ENCODE measurements at places on chromosomes 13 and 19. TPM values are rescaled to one million over a fixed set of nuclear protein-coding genes. Genes with fewer than 3 reads are reported as not detected.

The UGGT2 gene
- total RNA-seq = 54.8 TPM

The CGB3 gene
- total RNA-seq = not detected

DNA sequence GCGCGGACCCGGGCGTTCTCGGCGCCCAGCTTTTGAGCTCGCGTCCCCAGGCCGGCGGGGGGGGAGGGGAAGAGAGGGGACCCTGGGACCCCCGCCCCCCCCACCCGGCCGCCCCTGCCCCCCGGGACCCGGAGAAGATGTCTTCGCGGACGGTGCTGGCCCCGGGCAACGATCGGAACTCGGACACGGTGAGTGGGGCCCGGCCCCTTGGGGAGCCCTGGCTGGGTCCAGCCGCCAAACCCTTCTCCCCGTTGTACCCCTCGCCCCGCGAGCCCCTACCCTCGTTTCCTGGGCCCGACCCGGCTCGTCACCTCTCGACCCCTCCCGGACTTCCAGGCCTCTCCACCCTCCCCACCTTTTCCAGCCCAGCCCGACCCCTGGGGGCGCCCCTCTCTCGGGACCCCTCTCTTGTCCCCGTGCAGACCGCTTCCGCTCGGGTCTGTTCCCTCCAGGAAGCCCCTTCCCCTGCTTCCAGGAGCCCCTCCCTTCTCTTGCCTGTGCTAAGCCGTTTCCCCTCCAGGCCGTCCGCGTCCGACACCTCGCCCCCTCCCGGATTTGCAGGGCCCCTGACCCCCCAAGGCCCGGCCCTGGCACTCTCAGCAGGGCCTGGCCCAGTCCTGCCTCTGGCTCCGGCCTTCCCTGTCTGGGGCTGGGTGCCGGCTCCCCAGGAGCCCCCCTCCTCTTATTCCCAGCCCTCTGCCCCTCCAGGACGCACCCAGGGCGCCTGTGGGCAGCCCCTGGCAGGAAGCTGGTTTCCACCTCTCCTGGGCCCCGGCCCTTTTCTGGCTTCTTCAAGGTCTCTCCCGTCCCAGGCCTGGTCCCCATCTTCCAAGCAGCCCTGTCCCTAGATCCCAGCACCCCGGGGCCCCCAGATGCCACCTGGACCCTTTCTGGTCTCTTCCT is 632 bp downstream of the MARK4 start:
- DNase-seq = peak; percentile 56

The PRRG2 gene
- total RNA-seq = not detected

The CABP5 gene
- total RNA-seq = not detected

The DNAJC15 gene
- 9.2 TPM for total RNA-seq

The F2RL3 gene
- total RNA-seq = not detected

The CLEC17A gene
- total RNA-seq = not detected

GRCh38 chr13:60226507-60226906 is 62.8 kb upstream of the DIAPH3 start:
- peak; percentile 34 for DNase-seq

The ZNF296 gene
- total RNA-seq = not detected

DNA sequence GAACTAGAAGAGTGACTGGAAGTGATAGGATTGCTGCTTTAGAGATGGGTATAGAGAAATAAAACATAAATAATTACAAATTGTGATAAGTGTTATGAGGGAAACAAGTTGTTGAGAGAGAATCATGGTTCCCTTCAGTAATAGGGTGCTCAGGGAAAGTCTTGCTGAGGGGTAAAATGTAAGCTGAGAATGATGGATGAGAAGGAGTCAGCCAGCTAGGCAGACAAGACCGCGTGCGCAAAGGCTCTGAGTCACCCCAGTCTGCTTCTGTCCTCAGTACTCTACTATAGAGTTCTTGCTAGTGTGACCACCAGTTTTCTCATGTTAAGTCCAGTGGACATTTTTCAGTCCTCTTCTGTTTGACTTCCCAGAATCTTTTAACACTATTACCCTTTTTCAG is 39.5 kb downstream of the PCCA start:
- DNase-seq = peak; percentile 17

The IGFL1 gene
- total RNA-seq = not detected

The ZNF724 gene
- 4.3 TPM for total RNA-seq

- DNase-seq = peak; percentile 47
These were observed 277.2 kb downstream of the NALCN start for GRCh38 chr13:101139081-101139480.

The SLC17A7 gene
- not detected for total RNA-seq

DNA sequence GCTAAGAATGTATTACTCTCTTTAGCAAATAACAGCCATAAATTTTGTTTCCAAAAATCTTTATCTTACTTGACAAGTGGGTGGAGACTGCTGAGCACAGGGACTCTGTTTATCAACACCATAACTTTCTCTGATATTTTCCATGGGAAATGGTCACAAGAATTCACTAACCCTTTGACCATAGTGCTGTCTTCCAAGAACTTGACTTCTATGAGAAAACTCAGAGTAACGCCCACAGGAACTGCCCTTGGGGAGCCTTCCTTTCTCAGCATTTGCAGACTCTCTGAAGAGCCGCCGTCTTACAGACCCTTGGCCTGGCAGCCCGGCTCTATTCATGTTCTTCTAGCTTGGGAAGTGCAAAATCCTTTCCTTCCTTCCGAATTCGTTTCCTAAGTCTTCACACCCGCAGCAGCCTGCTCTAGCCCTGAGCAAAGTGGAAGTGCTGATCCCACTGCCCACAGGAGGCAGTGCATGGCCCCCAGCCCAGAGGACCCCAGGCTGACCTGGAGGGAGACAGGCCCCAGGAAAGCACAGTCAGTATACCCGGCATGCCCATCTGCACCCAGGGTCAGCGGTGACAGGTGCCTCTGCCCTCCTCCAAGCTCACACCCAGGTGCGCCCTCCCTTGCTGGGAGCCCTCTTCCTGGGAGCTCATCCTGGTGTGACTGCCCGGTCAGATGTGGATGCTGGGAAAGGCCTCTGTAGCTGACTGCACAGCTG is 10.2 kb downstream of the GAS6 start:
- DNase-seq = no peak

The SYNE4 gene
- total RNA-seq = not detected

DNA sequence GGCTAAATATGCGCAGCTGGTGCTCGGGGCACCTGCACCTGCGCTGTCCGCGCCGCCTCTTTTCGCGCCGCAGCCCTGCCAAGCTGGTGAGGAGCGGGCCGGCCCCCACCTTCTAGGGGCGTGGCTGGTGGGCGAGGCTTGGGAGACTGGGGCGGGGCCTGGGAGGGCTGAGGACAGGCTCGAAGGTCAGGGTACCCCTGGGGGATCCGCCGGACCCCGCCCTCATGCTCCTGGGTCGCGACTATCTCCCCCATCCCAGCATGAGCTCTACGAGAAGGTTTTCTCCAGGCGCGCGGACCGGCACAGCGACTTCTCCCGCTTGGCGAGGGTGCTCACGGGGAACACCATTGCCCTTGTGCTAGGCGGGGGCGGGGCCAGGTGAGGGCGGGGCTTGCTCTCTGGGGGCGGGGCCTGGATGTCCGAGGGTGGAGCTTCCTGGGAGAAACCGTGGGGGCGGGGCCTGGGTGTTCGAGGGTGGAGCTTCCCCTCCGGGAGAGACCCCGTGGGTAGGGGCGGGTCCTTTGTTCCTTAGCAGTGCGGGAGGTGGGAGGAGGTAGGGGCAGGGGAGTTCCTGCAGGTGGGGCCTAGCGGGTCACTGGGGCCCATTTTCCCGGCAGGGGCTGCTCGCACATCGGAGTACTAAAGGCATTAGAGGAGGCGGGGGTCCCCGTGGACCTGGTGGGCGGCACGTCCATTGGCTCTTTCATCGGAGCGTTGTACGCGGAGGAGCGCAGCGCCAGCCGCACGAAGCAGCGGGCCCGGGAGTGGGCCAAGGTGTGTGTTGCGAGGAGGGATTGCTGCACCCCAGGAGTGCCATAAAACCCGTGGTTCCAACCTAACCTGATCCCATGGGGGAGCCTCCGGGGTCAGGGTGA is 19.7 kb downstream of the PNPLA6 start:
- DNase-seq = peak; percentile 56

- DNase-seq = no peak
These were observed 401.7 kb upstream of the HTR2A start for GRCh38 chr13:47298506-47298905.

DNA sequence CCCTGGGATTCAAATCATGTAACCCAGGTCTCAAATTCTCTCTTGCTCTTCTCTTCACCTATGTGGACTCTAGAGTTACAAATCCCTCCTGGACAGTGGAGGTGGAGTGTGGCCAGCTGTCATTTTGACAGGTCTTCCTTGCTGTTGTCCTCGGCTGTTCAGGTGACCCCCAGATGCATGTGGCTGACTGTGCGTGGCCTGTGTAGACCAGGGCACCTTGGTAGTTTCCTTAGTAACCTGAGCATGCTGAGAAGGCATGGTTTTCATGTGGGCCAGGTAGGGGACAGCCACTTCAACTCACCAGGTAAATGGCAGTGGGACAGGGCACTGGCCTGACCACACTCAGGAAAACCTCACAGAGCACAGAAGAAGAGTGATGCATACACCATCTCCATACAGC is 155.0 kb upstream of the TSHZ3 start:
- no peak for DNase-seq

DNA sequence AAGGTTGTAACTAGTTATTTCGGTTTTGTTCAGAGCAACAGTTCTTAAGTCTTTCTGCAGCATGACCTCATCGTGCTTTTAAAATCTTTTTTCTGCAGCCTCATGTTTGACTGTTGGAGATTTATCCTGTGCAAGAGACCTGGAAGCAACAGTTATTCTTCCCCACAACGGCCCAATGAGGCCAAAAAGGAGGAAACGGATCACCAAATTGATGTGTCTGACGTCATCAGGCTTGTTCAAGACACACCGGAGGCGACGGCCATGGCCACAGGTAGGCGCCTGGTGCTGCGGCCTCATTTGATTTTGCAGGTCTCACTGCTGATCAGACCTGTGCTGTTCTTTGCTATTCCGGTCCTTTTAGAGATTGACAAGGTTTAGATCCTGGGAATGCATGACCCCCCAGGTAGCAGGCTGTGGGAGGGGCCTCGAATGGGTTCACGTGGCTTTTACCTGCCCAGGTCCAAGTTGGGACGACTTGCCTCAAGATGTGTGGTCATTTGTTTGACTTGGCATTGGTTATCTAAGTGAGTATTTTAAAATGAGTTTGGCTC is 66.8 kb upstream of the MCF2L start:
- no peak for DNase-seq

DNA sequence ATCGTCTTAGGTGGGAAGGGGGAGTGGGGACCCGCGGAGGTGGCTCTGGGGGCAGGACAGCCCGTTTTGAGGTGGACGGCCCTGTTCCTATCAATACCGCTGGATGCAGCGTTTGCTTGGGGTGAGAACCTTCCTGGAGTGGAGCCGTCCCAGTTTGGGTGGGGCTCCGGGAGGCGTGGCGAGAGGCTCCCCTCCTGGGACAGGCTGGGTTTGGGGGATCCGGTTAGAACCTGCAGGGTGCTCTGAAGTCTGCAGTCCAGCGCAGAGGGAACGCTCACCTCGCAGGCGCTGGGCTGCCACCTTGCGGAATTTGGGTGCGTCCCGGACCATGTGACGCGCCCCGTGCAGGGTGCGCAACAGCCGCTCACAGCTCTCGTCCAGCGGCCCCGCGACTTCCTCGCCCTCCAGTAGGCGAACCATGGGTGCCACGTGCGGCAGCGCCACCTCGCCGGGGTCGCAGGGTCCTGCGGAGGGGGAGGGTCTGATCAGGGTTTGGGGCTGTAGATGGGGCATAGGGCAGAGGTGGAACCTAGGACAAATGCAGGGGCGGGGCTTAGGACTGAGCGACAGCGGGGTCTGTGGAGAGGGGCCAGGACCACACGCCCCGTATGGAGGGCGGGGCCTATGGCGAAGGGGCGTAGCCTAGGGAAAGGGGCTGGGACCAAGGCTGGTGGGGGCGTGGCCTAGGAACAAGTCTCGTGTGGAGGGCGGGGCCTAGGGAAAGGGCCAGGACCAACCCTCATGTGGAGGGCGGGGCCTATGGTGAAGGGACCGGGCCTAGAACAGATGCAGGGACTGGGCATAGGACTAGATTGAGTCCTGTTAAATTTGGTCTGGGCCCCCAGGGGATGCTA is 13.8 kb downstream of the SH2D3A start:
- DNase-seq = peak; percentile 87

- no peak for DNase-seq
These were observed 1.7 kb downstream of the PRDX2 start for GRCh38 chr19:12799742-12800465.

The ZNF100 gene
- total RNA-seq = 2.5 TPM

- peak; percentile 73 for DNase-seq
These were observed 55.7 kb downstream of the FAM216B start for GRCh38 chr13:42836930-42837690.

DNA sequence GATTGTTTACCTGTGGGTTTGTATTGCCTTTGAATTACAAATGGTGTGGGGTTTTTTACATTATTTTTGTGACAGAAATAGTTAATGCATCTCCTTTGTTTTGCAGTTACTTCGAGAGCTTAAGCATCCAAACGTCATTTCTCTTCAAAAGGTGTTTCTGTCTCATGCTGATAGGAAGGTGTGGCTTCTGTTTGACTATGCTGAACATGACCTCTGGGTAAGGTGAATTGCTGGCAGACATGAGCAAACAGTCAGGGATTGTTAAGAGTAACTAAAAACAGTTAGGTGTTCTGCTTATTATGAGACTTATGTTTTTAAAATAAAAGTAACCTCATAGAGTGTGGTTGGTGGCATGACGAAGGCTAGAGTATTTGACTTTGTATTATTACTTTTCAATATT is 95.0 kb downstream of the CDK8 start:
- no peak for DNase-seq

GRCh38 chr19:38404858-38405257 is 2.0 kb downstream of the FAM98C start:
- no peak for DNase-seq

GRCh38 chr13:33794576-33794975 is 23.4 kb upstream of the RFC3 start:
- DNase-seq = peak; percentile 43

DNA sequence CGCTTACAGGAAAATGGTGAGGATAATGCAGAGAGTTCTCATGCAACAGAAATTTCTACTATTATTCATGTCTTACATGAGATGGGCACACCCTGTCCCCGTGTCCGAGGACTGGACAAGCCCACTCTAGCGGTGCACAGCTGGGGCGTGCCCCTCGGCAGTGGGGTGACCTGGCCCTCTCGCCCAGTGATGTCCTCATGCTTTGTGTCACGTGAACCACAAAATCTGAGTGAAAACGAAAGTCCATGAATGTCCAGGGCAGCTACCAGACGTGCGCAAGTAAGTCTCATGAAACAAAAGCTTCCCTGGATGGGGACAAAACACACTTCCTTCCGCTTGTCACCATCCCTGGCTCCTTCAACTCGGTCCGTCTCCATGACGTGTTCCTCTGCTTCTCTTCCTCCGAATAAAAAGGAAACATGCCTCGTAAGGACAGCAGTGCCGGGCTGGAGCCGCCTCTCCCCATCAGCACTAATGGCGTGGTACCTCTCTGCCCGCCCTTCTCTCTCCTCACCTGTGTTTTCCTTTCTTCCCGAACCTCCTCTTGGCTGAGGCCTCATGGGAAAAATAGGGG is 45.6 kb downstream of the ANKRD10 start:
- DNase-seq = no peak

DNA sequence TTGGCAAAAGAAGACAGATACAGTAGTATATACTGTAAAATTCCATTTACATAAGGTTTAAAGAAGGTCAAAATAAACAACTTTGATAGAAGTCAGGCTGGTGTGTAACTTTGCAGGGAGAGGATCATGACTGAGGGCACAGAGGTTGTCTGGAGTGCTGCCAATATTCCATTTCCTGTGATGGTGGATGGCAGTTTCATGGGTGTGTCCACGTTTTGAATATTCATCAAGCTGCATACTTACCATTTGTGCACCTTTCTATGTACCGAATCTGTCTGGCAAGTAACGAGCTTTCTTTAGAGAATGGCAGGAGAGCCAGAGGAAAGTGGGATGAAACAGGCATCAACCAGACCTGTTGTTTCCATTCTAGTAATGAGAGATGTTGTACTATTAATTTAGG is 420.5 kb upstream of the HTR2A start:
- DNase-seq = no peak
